CD4-positive, alpha-beta T cell treated with Interleukin-4 for 1 hour (primary cell): ENCODE measurements at places on chromosomes 4 and X.
A peak's percentile ranks its signal among the peaks of the same experiment; 100 is the strongest.

- DNase-seq, result no peak
These were observed 35.1 kb upstream of the TACR3 start for GRCh38 chr4:103754844-103755243.

- no peak for DNase-seq
These were observed 38.8 kb upstream of the MAD2L1 start for GRCh38 chr4:120105472-120105871.

GRCh38 chrX:42955349-42955748 is 177.4 kb upstream of the PPP1R2C start:
- DNase-seq, result no peak

GRCh38 chrX:123093792-123094191 is 90.3 kb upstream of the GRIA3 start:
- DNase-seq, result no peak

DNA sequence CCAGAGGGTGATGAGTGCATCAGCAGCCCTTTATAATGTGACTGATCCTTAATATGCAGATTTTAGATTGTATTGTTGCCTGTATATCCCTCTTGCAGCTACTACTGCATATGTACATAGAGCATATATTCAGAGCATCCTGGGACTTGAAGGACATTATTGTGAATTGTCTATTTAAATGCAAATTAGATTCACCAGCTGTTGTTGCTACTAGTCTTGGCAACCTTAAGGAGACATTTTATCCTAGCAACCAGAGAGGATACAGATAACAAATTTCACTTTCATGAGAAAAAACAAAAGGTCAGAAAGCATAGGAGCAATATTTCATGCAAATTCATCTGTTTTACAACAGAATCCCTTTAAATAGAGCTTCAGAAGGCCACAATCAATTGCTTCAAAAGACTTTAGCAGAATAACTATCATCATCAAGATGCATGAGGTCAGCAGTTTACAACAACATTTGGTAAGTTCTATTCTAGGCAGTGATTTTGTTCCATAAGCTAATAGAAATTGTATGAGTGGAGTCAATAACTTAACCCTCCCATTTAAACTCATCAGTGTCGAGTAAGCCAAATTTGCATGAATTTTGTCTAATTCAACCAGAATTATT is 148.6 kb downstream of the GC start:
- DNase-seq, result no peak

DNA sequence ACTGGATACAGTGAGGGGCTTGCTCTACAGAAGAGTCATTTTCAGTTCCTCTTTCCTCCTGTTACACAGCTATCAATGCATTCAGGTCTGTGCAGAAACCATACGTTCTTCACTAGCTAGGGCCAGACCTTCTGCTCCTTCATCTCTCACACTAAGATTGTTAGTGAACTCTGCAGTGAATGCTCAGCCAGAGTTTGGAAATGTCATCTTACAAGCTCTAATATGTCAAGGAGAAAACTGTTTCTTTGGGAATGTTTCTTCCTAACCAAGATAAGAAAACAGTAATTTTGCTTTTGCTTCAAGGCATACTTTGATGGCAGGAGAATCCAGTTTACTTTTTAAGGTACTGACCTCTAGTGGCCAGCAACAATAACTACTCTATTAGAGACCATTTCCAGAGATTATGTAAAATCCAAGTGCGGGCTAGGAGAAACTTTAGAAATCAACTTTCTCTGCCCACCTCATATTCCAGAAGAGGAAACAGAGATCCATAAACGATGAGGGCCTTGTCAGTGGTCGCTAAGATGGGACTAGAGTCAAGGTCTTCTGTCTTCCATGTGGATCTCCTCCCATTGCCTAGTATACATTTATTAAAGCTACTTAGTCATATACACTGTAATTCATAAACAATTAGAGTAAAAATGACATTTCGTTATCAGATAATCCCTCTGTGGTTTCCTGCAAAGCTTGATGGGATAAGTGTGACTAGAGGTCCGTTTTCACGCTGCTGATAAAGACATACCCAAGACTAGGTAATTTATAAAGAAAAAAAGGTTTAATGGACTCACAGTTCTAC is 12.1 kb upstream of the CC2D2A start:
- DNase-seq, result peak; percentile 51

DNA sequence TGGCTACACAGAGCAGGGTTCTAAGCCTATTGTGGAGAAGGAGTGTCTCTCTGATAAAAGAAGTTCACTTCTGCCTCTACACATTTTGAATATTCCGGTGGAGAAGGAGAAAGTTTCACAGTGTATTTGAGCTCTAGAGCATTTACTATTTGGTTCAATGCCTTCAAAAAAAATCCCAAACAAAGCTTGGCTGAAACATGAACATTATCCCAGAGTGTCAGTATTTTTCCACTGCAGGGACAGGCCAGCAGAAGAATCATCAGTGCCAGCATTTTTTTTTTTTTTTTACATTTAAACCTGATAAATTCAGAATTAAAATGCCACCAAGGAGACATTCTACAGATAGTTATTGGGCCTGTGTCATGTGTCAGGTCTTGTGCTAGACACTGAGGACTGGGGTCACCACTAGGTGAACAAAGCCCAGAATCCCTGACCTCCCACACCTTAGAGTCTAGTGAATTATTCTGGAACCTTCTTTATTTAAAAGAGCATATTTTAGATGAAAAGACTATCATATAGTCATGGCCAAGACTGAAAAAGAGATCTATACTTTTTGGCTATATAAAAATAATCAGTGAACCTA is 48.0 kb upstream of the NAP1L5 start:
- DNase-seq, result no peak

DNA sequence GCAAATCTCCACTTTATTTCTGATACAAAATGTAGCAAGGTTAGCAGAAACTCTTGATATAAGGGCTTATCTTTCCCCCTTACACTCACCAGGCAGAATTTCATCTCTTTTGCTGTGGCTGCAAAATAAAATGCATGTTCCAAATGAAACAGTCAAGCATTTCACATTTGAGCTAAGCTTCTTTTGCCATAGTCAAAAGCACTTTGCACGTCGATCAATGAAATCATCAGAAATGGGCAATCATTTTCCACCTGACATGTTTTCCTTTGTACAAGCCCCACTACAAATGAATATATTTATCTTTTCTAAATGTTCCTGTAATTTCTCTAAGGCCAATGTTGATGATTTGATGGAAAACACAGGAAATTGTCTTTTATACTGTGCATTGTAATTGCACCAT is 178.4 kb downstream of the ANKRD50 start:
- DNase-seq, result no peak
